ENCODE measurements at places on chromosomes 12 and 14. TPM values are rescaled to one million over a fixed set of nuclear protein-coding genes. Genes with fewer than 3 reads are reported as not detected.

Gene KLRC2
- total RNA-seq, result not detected

Gene TAS2R10
- 0.71 TPM for total RNA-seq

Gene LRFN5
- 1.3 TPM for total RNA-seq

Gene NYNRIN
- 6.4 TPM for total RNA-seq

Gene BRAP
- 22.8 TPM for total RNA-seq

Gene IAPP
- total RNA-seq, result not detected

Gene DPPA3
- total RNA-seq, result not detected

Gene DTX1
- total RNA-seq, result not detected

Measured in smooth muscle cell of bladder (primary cell).